ENCODE measurements at places on chromosomes 7 and 10. TPM values are rescaled to one million over a fixed set of nuclear protein-coding genes. Genes with fewer than 3 reads are reported as not detected.
A peak's percentile ranks its signal among the peaks of the same experiment; 100 is the strongest.

The SLC18A2 gene
- total RNA-seq: 0.73 TPM

The AGR3 gene
- 32.1 TPM for total RNA-seq

The TFEC gene
- total RNA-seq: 19.0 TPM

The PIK3AP1 gene
- 26.9 TPM for total RNA-seq

The SH2D4B gene
- not detected for total RNA-seq

GRCh38 chr7:13057462-13058200 is 370.2 kb downstream of the ARL4A start:
- no peak overlapping the region for H3K27ac ChIP-seq
- H3K27me3 ChIP-seq: no peaks in the 10 kb centered on the region
- H3K36me3 ChIP-seq: no peaks in the 10 kb centered on the region
- DNase-seq: no peak
- H3K4me1 ChIP-seq: no peaks in the 10 kb centered on the region

- H3K27ac ChIP-seq: peak overlapping the region; percentile 69
- DNase-seq: no peak
- no peaks in the 10 kb centered on the region for H3K4me1 ChIP-seq
- no peaks in the 10 kb centered on the region for H3K36me3 ChIP-seq
- H3K4me3 ChIP-seq: no peak overlapping the region
Observed at GRCh38 chr7:92698237-92698841, 108.1 kb upstream of the FAM133B start.

GRCh38 chr10:129851941-129852640 is 112.0 kb downstream of the EBF3 start:
- H3K4me1 ChIP-seq: no peaks in the 10 kb centered on the region
- no peaks in the 10 kb centered on the region for H3K36me3 ChIP-seq
- no peaks in the 10 kb centered on the region for H3K27me3 ChIP-seq
- no peak overlapping the region for H3K4me3 ChIP-seq

GRCh38 chr10:113047605-113047962 is 97.5 kb downstream of the TCF7L2 start:
- no peaks in the 10 kb centered on the region for H3K36me3 ChIP-seq
- H3K27me3 ChIP-seq: no peaks in the 10 kb centered on the region
- H3K27ac ChIP-seq: peak overlapping the region; percentile 51
- H3K4me3 ChIP-seq: no peak overlapping the region
- no peak for DNase-seq

DNA sequence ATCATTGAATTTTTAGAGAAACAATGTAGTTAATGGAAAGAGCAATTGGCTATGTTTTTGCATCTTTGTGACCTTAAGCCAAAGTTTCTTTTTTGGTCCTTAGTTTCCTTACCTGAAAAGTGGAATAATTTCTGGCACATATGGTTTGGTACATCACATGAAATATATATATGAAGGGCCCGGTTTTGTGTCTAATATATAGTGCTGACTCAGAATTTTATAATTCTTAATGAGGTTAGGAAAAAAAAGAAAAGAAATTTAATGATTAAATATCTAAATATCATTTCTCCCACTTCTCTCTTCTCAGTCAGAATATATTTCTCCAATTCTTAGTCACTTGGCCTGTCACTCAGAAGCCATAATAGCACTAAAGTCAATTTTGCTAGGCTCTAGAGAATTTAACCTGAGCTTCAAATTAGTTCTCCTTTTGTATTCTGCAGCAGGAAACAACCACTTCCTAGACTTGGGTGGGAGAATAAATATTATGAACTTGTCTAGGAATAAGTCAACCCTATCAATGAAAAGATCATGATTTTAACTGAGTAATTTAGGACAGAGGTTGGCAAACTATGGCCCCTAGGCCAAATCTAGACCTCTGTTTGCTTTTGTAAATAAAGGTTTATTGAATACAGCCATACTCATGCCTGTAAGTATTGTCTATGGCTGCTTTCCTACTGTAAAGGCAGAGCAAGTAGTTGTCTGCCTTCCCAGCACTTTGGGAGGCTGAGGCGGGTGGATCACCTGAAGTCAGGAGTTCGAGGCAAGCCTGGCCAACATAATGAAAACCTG is 34.6 kb downstream of the PPP1R9A start:
- no peaks in the 10 kb centered on the region for H3K36me3 ChIP-seq
- no peaks in the 10 kb centered on the region for H3K27me3 ChIP-seq
- no peak overlapping the region for H3K27ac ChIP-seq
- no peaks in the 10 kb centered on the region for H3K4me1 ChIP-seq

DNA sequence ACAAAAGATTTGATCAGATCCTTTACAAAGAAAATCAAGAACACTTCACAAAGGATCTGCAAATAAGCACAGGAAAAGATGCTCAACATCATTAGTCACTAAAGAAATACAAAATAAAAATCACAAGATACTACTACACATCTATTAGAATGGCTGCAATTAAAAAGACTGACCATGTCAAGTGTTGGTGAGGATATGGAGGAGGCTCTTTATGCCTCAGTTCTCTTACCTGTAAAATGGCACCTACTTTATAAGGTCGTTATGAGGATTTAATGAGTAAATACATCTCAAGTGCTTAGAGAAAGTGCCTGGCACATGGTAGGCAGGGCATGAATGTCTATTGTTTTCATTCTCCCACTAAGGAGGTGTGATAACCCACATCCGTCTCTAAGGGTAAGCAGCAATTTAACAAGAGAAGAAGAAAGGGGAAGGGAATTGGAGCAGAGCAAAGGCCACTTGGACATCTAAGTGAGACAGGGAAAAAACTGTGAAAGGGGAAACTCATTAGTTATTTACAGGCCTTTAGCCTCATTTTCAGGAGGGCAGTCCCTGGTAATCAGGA is 157.5 kb upstream of the NFE2L3 start:
- H3K4me1 ChIP-seq: no peaks in the 10 kb centered on the region
- H3K27ac ChIP-seq: no peak overlapping the region
- H3K27me3 ChIP-seq: no peaks in the 10 kb centered on the region
- H3K4me3 ChIP-seq: no peak overlapping the region

DNA sequence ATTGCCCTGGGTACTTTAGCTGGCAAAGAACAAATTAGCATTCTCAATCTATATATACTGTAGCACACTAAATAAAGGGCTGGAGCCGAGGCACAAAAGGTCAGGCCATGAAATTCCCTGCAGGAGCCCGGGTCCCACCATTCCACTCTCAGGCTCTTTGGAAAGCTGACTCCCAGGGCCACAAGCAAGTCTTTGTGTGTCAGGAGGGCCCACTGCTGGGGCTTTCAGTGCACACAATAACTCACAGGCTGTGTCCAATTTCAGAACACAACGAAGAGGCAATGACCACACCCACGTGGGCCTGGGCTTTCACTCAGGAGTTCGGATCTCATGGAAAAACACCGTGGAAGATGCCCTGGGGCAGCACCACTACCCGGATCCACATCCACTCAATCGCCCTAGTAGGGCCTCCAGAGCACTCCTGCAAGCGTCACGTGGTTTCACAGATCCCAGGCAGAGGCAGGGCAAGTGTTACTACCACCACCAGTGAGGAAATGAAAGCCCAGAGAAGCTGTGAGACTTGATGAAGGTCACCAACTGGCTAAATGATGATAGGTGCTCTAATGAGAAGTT is 60.3 kb downstream of the COBL start:
- H3K36me3 ChIP-seq: no peaks in the 10 kb centered on the region
- H3K4me1 ChIP-seq: no peaks in the 10 kb centered on the region
- peak overlapping the region; percentile 3 for H3K27ac ChIP-seq
- no peaks in the 10 kb centered on the region for H3K27me3 ChIP-seq
- DNase-seq: no peak
- H3K4me3 ChIP-seq: no peak overlapping the region

GRCh38 chr7:17638727-17639126 is 301.6 kb downstream of the SNX13 start:
- H3K27me3 ChIP-seq: no peaks in the 10 kb centered on the region
- no peak overlapping the region for H3K27ac ChIP-seq
- no peaks in the 10 kb centered on the region for H3K36me3 ChIP-seq
- H3K4me1 ChIP-seq: no peaks in the 10 kb centered on the region

- DNase-seq: no peak
- no peaks in the 10 kb centered on the region for H3K36me3 ChIP-seq
- no peaks in the 10 kb centered on the region for H3K27me3 ChIP-seq
- H3K4me3 ChIP-seq: peak overlapping the region; percentile 31
- no peak overlapping the region for H3K27ac ChIP-seq
Observed at GRCh38 chr7:45028920-45029344, 28.9 kb downstream of the CCM2 start.

- no peaks in the 10 kb centered on the region for H3K4me1 ChIP-seq
- H3K27me3 ChIP-seq: peaks cover 12% of the 10 kb centered on the region
- H3K27ac ChIP-seq: no peak overlapping the region
- H3K4me3 ChIP-seq: no peak overlapping the region
- DNase-seq: no peak
Observed at GRCh38 chr7:55449205-55449991, 84.3 kb downstream of the LANCL2 start.

DNA sequence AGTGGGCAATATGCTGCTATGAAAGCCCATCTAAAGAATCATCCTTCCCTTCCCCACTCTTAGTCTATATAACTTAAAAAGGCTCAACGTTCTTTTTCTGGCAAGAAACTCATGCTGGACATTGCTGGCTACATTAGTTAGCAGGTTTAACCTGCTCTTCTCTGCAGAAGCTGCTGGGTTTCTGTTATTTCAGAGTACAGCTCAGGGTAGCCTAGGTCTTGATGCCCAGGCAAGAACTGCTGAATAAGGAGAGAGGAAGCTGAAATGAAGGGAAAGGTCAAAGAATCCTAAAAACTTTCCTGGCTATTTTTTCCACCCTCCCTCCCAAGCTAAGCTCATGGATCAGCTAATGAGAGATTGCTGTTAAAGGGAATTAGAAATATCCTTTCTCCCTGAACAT is 79.4 kb downstream of the ANKIB1 start:
- no peaks in the 10 kb centered on the region for H3K36me3 ChIP-seq
- H3K4me3 ChIP-seq: no peak overlapping the region
- H3K27me3 ChIP-seq: no peaks in the 10 kb centered on the region
- no peaks in the 10 kb centered on the region for H3K4me1 ChIP-seq
- no peak overlapping the region for H3K27ac ChIP-seq
- DNase-seq: no peak

GRCh38 chr7:20797462-20798080 is 10.9 kb upstream of the SP8 start:
- H3K27me3 ChIP-seq: peaks cover 90% of the 10 kb centered on the region
- H3K36me3 ChIP-seq: no peaks in the 10 kb centered on the region
- H3K27ac ChIP-seq: no peak overlapping the region
- H3K4me1 ChIP-seq: no peaks in the 10 kb centered on the region
- DNase-seq: no peak

DNA sequence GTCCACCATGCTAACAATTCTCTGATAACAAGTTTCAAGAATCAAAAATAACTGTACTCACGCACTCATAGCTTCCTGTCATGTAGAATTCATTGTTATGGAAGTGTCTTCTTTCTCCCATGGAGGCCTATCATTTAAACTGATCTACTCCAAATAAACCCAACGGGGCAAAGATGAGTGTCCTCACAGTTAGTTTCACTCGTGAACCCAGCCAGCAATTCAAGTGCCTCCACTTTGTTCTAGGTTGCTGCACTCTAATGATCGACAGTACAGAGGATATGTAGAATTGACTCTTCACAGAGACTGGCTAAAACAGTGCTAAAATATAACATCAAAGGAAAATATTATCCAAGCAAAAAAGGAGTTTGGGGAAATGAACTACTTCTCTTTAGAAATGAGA is 111.4 kb downstream of the LRRN3 start:
- no peaks in the 10 kb centered on the region for H3K4me1 ChIP-seq
- H3K27ac ChIP-seq: no peak overlapping the region
- H3K4me3 ChIP-seq: no peak overlapping the region
- DNase-seq: no peak
- H3K27me3 ChIP-seq: no peaks in the 10 kb centered on the region

DNA sequence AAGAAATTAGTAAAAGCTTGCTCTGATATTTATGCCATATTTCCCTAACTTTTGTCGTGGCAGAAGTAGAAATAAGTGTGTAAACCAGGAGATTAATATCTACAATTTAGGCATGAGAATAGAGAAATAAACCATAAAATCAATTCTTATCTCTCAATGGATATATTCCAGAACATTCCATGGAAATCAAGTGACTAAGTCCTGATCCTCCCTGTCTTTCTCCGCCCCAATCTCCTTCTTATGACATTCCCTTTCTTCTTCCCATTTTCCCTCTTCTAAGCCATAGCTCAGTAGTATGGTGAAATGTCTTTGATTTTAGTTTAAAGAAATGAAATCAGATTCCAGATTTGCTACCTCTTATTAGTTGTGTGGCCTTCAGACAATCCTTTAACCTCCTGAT is 88.8 kb downstream of the TBXAS1 start:
- H3K27ac ChIP-seq: no peak overlapping the region
- H3K4me3 ChIP-seq: no peak overlapping the region
- DNase-seq: no peak

DNA sequence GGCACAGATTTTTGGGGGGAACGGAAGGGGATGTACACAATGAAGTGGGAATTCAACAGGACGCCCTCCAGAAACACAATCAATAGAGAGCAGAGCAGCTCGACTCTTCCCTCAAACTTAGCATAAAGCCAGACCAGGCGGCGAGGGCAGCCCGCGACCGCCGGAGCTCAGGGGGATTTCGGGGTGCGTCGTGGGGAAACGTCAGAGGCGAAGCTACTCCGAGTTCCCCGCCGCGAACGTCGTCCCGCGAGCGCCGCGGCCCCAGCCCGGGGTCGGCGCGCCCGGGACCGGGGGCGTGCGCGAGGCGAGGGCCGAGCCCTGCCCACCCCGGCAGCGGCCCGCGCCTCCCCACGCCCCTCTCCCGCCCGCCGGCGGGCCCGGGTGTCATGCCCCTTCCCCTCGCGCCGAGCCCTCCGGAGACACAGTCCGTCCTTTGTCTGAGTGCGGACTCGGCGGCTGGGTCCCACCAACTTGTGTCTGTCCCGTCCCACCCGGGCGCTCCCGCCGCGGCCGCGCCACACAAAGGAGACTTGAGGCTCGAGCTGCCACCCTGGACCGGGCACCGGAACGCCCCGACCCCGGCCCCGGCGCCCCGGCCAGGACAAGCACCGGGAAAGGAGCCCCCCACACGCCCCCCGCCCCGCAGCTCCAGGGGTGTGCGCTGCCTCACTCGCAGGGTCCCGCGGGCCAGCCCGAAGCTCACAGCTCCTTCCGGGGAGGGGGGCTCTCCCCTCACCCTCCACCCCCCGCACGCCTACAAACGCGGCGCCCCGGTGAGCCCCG is 634 bp downstream of the EZH2 start:
- H3K36me3 ChIP-seq: no peaks in the 10 kb centered on the region
- no peak for DNase-seq
- H3K4me1 ChIP-seq: peaks cover 6% of the 10 kb centered on the region
- H3K27ac ChIP-seq: peak overlapping the region; percentile 86
- peak overlapping the region; percentile 96 for H3K4me3 ChIP-seq
- no peaks in the 10 kb centered on the region for H3K27me3 ChIP-seq

Data from breast epithelium (tissue), 4 donors.